ENCODE measurements at places on chromosomes 1 and 21.
A peak's percentile ranks its signal among the peaks of the same experiment; 100 is the strongest.

- DNase-seq, result no peak
These were observed 860 bp downstream of the TMEM63A start for GRCh38 chr1:225881081-225881958.

DNA sequence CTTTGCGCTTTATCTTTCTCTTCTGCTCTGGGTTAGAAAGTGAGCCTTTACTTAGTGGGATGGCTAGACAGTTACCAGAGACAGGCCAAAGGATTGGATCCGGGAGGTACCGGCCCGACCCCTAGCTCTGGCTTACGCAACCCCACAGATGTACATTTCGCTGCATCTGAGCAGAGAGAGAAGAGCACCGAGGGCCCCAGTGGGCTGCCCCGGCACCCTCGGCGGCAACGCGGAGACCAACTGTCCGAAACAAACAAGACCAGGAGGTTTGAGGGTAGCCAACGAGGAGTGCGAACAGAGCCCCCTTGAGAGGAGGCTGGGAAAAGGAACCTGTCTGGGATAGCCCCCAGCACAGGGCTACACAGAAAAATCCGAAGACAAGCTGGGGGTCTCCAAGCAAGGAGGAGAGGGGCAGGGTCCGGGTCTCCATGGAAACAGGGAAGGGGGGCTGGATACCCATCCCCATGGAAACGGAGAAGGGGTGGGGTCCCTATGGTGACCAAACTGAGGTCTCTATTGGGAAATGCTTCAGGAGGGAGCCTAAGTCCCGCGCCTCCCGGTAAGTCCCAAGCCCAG, 373 bp downstream of the MTF1 start:
- DNase-seq, result no peak

- no peak for DNase-seq
These were observed 7.0 kb downstream of the SOD1 start for GRCh38 chr21:31666445-31667010.

- peak; percentile 72 for DNase-seq
These were observed 25.0 kb downstream of the CD244 start for GRCh38 chr1:160837558-160838205.

DNA sequence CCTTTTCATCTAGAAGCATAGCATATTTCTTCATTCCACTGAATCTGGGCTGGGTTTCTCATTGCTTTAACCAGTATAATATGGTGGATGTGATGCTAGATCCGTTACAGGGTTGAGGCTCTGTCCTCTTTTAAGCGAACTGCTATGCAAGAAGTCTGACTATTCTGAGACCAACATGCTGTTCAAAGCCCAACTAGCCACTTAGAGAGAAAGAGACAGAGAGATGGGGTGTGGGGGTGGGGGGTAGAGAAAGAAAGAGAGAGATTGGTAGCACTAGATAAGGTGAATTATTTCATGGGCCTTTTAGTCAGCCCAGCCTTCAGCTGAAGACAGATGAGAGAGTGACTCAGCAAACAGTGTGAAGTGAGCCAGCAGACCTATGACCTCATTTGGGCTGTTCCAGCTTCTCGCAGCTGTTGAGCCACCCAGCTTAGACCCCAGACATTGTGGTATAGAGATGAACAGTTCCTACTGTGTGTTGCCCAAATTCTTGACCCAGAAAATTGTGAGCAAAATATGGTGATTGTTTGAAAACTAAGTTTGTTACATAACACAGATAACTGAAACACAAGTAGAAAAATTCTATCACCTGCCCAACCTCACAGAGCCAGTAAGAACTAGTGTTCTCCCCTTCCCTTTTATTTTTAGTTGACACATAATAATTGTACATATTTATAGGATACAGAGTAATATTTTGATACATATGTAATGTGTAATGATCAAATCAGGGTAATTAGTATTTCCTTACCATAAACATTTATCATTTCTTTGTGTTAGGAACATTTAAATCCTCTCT, 40.7 kb upstream of the PRKACB start:
- DNase-seq, result no peak

DNA sequence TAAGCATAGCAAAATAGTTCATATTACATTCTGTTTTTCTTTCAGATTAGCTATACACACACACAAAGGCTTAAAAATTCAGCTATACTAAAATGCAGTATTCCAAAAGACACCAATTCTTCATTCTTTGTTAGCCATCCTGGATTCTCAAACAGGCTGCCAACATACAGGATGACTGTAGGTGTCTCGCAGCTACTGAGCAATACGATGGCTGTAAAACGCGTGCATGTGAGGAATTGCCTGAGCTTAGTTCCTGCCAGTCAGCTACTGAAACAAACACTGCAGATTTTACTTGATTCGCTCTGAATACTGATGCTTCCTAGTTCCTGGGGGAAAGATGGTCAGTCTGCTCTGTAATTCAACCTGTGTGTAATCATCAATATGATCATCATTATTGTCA, 24.7 kb upstream of the HMGN1 start:
- no peak for DNase-seq

- no peak for DNase-seq
These were observed 137.4 kb downstream of the C1orf21 start for GRCh38 chr1:184524248-184524647.

GRCh38 chr21:36027347-36027746, 33.0 kb downstream of the SETD4 start:
- no peak for DNase-seq

Measured in activated CD8-positive, alpha-beta memory T cell treated with anti-CD3 and anti-CD28 coated beads for 48 hours (primary cell).